Endothelial cell of umbilical vein (primary cell): ENCODE measurements at places on chromosomes 3 and 15. TPM values are rescaled to one million over a fixed set of nuclear protein-coding genes. Genes with fewer than 3 reads are reported as not detected.

Gene TMEM212
- not detected in 2 replicates for total RNA-seq

Gene IGF2BP2
- total RNA-seq = 122 and 130 TPM in 2 replicates

Gene PARP16
- 6.0 and 6.3 TPM in 2 replicates for total RNA-seq

GRCh38 chr3:47761046-47761445 lies 20.6 kb downstream of the SMARCC1 start:
- no peak for DNase-seq

Gene STX19
- not detected in 2 replicates for total RNA-seq

DNA sequence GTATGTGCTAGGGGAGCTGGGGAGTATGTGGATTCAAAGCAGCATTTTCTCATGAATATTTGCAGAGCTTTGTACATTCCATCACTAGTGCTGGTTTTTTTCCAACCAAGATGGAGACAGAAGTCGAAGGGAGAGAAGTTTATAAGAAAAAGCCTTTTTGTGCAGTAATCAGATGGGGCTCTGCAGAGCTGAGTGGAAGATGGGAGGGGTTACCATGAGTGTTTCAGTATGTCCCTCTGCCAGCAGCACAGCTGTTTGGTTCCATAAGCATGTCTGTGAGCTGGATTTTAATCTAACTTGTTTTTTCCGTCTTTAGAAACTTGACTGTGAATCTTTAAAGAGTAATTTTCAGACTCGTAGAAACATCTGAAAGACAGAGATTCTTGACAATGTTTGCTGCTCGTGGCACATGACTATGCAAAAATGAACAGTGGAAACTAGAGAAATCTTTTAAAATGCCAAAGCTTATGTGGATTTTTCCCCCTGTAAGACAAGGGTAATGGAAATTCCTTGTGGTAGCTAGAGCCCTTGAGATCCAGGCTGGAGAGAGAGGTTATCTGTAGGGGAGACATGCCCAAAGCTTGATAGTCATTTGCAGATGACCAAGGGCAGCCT lies 20.3 kb downstream of the STARD9 start:
- no peak for DNase-seq

- no peak for DNase-seq
Measured at GRCh38 chr3:49869525-49870126, at the start of gene CAMKV. Gene CAMKV (minus strand): TSS chr3:49869906. CDS start chr3:49862388, 7,518 bp downstream.

Gene DNAH1
- total RNA-seq = 5.0 and 5.8 TPM in 2 replicates

Gene ASB14
- total RNA-seq = not detected in 2 replicates

GRCh38 chr3:118447339-118447738 lies 587.3 kb downstream of the IGSF11 start:
- DNase-seq = no peak

GRCh38 chr3:94481226-94481898 lies 418.5 kb downstream of the NSUN3 start:
- no peak for DNase-seq

DNA sequence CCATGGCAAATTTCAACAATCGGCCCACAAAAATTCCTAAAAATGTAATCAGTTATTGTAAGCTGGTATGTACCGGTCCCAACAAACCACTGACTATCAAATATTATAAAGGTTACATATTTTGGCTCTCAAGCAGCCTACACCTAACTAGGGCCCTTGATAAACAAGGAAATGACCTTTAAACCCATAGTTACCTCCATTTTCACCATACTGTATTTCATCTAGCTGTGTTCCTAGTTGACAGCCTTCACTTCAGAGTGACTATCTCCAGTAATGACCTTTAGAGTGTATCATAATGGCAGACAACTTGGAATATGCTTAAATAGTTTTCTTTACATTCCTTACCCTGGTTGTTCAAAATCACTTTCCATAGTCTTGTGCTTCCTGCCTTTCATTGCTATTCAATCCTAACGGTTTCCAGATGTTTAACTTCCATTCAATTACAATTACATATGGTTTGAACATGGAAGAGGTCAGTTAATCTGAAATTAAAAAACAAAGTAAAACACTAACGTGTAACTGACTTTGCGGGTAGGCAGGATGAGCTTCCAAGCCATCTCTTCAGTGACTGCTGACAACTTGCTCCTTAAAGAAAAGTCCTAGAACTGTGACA lies 111.9 kb upstream of the TSC22D2 start:
- DNase-seq = no peak

DNA sequence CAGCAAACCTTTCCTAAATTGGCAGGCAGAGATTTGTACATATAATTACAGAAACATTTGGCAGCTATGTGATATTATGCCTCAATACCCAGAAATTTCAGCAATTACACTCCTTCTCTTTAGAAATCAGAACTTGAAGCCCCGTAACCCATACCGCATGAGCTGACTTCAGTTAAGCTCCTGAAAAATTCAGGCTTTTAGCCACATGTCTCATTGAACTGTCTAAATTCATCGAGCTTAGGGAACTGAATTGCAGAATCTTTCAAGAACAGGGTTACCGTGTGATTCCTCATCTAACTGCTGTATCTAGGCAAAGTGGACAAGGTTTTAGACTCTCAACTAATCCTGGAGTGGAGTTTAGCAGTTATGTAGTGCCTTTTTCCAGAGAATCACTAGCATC lies 333.0 kb downstream of the EPHA3 start:
- DNase-seq = no peak

- DNase-seq = peak; percentile 80
Measured at GRCh38 chr3:44323341-44323955, 15.1 kb upstream of the TCAIM start.
